ENCODE measurements at places on chromosomes 7 and 10.
A peak's percentile ranks its signal among the peaks of the same experiment; 100 is the strongest.

DNA sequence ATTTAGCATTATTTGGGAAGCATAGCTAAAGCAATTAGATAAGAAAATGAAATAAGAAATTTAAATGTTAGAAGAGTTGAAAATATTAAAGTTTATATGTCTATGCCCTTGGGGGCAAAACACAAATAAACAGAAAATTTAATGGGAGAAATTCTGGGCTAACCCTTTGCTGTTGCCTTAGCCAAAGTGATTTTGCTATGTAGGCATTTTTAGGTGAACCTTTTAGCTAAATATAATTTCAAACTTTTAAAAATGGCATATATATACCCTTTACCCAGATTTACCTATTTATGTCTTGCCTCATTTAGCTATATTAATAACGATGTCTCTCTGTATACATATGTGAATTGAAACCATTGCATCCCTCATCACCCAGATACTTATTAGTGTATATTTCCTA is 20.1 kb downstream of the NFE2L3 start:
- no peak overlapping the region for H3K27ac ChIP-seq
- no peak for DNase-seq
- H3K27me3 ChIP-seq = no peaks in the 10 kb centered on the region
- no peaks in the 10 kb centered on the region for H3K4me1 ChIP-seq
- H3K36me3 ChIP-seq = no peaks in the 10 kb centered on the region
- H3K4me3 ChIP-seq = no peak overlapping the region

- H3K4me1 ChIP-seq = no peaks in the 10 kb centered on the region
- no peak for DNase-seq
These were observed 24.1 kb upstream of the DNMBP start for GRCh38 chr10:100033766-100034418.

GRCh38 chr10:103547391-103547946 is 54.0 kb downstream of the NEURL1 start:
- H3K36me3 ChIP-seq = no peaks in the 10 kb centered on the region
- no peaks in the 10 kb centered on the region for H3K27me3 ChIP-seq
- H3K27ac ChIP-seq = no peak overlapping the region

GRCh38 chr7:786472-787255 is 45.6 kb upstream of the SUN1 start:
- H3K27ac ChIP-seq = no peak overlapping the region
- H3K4me1 ChIP-seq = no peaks in the 10 kb centered on the region
- no peaks in the 10 kb centered on the region for H3K27me3 ChIP-seq
- DNase-seq = peak; percentile 64

- H3K27me3 ChIP-seq = no peaks in the 10 kb centered on the region
- DNase-seq = no peak
- H3K4me1 ChIP-seq = no peaks in the 10 kb centered on the region
- H3K36me3 ChIP-seq = no peaks in the 10 kb centered on the region
These were observed 158.1 kb downstream of the LRRC4 start for GRCh38 chr7:127873151-127873550.

DNA sequence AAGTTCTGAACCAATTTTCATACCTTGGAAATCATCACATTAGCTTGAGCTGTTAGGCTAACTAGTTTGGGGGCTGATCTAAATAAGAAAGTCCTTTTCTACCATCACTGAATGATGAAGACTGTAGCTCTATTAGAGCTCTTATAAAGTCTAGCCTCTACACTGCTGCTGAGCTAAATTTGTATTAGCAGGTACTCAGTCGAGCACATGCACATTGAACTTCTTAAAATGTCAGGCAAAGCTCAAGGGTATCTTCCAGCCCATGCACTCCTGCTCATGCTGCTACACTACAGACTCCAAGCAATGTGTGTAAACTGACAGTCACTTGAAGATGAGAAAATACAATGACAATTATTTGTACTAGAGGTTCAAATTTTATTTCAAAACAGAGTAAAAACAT is 158.8 kb upstream of the TMEM229A start:
- H3K4me1 ChIP-seq = no peaks in the 10 kb centered on the region
- no peak for DNase-seq
- no peaks in the 10 kb centered on the region for H3K27me3 ChIP-seq
- no peak overlapping the region for H3K27ac ChIP-seq
- H3K36me3 ChIP-seq = no peaks in the 10 kb centered on the region

GRCh38 chr10:109588259-109588658 is 335.1 kb downstream of the XPNPEP1 start:
- H3K27me3 ChIP-seq = no peaks in the 10 kb centered on the region
- H3K27ac ChIP-seq = no peak overlapping the region
- no peak for DNase-seq
- no peaks in the 10 kb centered on the region for H3K4me1 ChIP-seq
- no peaks in the 10 kb centered on the region for H3K36me3 ChIP-seq

GRCh38 chr7:131544449-131545301 is 11.8 kb downstream of the PODXL start:
- H3K36me3 ChIP-seq = no peaks in the 10 kb centered on the region
- no peaks in the 10 kb centered on the region for H3K4me1 ChIP-seq
- no peak overlapping the region for H3K4me3 ChIP-seq
- no peak overlapping the region for H3K27ac ChIP-seq
- no peaks in the 10 kb centered on the region for H3K27me3 ChIP-seq

GRCh38 chr10:59801171-59801570 is 47.9 kb upstream of the MRLN start:
- no peaks in the 10 kb centered on the region for H3K27me3 ChIP-seq
- no peaks in the 10 kb centered on the region for H3K4me1 ChIP-seq

DNA sequence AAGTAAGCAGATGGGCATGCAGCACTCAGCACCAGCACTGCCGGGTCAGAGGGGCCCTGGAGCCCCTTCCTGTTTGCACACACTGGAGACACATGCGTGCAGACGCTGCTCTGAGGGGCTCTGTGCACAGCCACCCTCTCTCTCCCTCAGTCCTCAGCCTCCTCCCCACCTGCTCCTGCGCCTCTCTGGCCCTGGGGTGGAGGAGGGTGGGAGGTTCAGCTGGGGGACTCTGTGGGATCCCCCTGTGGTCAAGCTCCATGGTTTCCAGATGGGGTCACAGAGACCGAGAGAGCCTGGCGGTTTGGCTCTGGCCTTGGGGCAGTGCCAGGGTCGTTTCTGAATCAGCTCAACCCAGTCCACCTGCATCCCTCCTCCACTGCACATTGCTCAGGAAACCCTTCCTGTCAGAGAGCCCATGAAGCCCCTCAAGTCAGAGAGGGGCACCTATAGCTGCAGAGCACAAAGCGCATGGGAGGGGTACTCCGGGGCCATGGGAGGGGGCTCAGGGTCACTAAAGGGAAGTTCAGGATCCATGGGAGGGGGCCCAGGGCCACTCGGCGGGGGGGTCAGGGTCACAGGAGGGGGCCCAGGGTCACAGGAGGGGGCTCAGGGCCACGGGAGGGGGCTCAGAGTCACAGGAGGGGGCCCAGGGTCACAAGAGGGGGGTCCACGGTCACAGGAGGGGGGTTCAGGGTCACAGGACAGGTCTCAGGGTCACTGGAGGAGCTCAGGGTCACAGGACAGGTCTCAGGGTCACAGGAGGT is 161.7 kb downstream of the ADARB2 start:
- no peaks in the 10 kb centered on the region for H3K27me3 ChIP-seq
- peaks cover 30% of the 10 kb centered on the region for H3K4me1 ChIP-seq
- no peaks in the 10 kb centered on the region for H3K36me3 ChIP-seq
- no peak overlapping the region for H3K4me3 ChIP-seq
- H3K27ac ChIP-seq = peak overlapping the region; percentile 28

- no peak overlapping the region for H3K27ac ChIP-seq
- peaks cover 4% of the 10 kb centered on the region for H3K27me3 ChIP-seq
- H3K36me3 ChIP-seq = no peaks in the 10 kb centered on the region
- no peak for DNase-seq
These were observed 361.8 kb upstream of the ZMIZ1 start for GRCh38 chr10:78706726-78707540.

DNA sequence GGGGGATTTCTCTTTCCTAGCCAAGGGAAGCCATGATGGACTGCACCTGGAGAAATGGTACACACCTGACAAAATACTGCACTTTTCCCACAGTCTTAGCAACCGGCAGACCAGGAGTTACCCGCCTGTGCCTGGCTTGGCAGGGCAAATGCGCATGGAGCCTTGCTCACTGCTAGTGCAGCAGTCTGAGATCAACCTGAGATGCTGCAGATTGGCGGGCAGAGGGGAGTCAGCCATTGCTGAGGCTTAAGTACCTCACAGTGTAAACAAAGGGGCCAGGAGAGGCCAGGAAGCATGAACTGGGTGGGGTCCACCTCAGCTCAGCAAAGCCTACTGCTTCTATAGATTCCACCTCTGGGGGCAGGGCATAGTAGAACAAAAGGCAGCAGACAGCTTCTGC is 49.4 kb downstream of the OR13A1 start:
- H3K27me3 ChIP-seq = no peaks in the 10 kb centered on the region
- no peak overlapping the region for H3K27ac ChIP-seq
- no peak overlapping the region for H3K4me3 ChIP-seq
- H3K4me1 ChIP-seq = no peaks in the 10 kb centered on the region
- H3K36me3 ChIP-seq = no peaks in the 10 kb centered on the region
- DNase-seq = no peak

DNA sequence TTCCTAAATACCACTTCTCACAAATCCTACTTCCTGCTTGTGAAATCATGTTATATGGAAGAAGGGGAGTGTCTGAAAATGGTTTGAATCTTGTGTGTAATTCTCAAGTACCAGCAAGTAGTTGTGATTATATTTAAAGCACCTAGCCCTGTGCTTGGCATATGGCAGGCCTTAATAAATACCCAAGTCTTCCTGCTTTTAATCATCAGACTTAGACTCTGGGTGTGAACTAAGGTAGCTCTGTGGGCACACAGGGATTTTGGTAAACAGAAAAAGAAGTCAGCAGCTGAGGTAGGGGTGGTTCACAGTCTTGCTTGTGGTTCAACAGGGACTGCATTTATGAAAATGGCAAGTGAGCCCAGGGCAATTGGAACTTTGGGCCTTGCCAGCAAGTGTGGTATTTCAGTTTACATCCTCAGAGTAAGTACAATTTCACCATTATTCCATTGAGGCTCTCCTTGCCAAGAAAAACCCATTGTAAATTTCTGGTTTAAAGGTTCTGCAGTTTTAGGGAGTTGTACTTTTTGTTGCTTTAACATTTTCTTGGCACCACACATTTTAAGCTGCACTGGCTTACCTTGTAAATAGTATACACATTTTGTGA is 215.5 kb downstream of the AUTS2 start:
- no peaks in the 10 kb centered on the region for H3K27me3 ChIP-seq
- H3K36me3 ChIP-seq = no peaks in the 10 kb centered on the region
- H3K4me3 ChIP-seq = no peak overlapping the region
- DNase-seq = no peak

DNA sequence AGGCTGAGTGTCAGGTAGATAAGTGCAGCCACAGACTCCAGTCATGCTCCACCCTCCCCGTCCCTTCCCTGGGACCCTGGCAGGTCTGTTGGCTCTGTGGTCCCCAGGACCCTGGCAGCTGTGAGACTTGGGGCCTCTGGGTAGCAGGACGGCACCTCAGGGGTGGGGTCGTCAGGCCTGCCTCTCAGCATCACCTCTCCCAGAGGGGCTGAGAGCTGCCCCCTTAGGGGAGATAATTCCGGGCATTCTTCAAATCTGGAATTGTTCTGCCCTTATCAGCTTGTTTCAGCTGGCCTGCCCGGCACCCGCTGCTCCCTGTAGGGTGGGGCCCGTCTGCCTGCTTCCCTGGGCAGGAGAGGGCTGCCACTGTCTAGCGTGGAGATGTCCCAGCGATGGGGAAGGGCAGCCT is 23.3 kb downstream of the PODXL start:
- H3K36me3 ChIP-seq = no peaks in the 10 kb centered on the region
- H3K27ac ChIP-seq = no peak overlapping the region
- no peaks in the 10 kb centered on the region for H3K4me1 ChIP-seq
- H3K4me3 ChIP-seq = no peak overlapping the region
- DNase-seq = no peak

DNA sequence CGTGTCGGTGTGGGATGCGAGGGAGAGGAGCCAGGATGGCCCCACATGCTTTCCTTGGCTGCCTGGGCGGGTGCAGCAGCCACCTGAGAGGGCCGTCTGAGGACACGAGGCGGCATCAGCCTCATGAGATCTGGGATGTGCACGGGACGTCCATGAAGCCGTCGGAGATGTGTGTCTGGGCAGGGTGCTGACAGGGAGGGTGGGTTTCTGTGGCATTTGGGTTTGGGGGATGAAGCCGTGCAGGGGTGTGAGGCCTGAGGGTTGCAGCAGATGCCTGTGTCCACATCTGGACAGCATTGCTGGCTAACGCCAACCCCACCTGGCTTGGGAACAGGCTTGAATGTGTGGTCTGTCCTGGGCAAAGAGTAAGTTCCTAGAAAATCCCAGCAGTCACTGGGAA is 179.5 kb downstream of the DNAJB6 start:
- no peaks in the 10 kb centered on the region for H3K36me3 ChIP-seq
- no peak overlapping the region for H3K27ac ChIP-seq
- H3K4me3 ChIP-seq = no peak overlapping the region
- H3K4me1 ChIP-seq = no peaks in the 10 kb centered on the region
- DNase-seq = no peak

DNA sequence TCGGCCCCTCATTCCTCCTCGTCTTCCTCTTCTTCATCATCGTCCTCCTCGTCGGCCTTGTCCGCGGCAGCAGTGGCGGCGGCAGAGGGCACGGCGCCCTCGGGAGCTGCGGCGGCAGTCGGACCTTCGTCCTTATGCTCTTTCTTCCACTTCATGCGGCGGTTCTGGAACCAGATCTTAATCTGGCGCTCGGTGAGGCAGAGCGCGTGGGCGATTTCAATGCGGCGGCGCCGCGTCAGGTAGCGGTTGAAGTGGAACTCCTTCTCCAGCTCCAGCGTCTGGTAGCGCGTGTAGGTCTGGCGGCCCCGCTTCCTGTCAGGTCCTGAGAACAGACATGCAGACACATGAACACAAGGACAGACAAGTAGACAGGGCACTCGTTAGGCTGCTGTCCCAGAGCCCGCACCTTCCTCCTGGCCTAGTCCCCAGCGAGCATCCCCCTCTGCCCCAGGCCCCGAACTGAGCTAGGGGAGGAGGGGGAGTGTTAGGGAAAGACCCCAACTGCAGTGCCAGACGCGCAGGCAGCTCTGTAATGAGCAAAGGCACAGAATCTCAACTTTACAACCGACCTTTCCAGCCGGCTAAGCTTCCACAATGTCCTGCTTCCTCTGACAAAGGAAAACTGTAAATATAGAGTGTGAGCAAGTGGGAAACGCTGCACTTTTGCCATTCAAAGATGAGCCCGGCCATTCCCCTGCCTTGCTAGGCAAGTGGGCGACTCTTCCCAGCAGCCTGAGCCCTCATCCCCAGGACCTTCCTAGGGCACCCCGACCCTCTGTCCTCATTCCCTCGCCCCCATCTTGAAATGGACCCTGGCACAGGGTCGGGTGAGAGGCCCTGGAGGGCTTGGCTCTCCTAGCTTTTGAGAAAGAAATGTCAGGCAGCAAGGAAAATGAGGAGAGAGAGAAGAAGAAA is 1.3 kb downstream of the HOXA7 start:
- peak overlapping the region; percentile 91 for H3K27ac ChIP-seq
- peak overlapping the region; percentile 70 for H3K4me3 ChIP-seq
- H3K4me1 ChIP-seq = peaks cover 29% of the 10 kb centered on the region
- no peak for DNase-seq
- no peaks in the 10 kb centered on the region for H3K36me3 ChIP-seq
